ENCODE measurements at places on chromosomes 4 and X.

DNA sequence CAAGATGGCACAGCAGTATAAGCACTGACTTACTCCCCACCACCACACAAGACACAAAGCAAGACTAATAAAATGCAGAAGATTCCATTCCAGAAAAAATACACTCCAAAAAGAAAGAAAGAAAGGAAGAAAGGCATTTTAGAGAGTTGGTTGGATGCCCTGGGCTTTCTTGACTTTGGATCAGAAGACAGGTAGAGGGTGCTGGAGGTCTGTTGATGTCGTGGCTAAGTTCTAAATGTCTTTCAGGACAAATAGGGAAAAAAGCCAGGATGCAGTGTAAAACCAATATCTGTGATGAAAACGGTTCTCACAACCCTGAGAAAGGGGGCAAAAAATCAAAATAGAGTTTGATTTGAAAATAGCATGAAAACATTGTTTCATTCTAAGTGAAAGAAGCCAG is 555.2 kb upstream of the PRKX start:
- DNase-seq = no peak

GRCh38 chrX:68115371-68115770 is 317.9 kb downstream of the OPHN1 start:
- no peak for DNase-seq

DNA sequence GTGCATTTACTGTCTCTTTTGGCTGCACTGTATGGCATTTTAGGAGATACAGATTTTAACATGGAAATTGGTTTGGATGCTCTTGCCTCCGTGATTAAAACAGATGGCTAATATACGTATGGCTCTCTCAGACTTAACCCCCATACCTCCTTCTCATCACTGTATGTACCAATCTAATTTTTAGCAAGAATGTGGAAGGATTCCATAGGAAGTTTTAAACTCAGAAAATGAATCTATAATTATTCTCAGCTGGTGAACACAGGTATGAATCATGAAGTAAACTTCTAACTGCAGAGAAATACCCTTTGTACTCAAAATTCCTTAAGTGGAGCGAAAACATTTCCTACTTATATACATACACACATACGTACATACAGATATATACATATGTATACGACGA is 210.5 kb upstream of the NEIL3 start:
- DNase-seq = no peak

DNA sequence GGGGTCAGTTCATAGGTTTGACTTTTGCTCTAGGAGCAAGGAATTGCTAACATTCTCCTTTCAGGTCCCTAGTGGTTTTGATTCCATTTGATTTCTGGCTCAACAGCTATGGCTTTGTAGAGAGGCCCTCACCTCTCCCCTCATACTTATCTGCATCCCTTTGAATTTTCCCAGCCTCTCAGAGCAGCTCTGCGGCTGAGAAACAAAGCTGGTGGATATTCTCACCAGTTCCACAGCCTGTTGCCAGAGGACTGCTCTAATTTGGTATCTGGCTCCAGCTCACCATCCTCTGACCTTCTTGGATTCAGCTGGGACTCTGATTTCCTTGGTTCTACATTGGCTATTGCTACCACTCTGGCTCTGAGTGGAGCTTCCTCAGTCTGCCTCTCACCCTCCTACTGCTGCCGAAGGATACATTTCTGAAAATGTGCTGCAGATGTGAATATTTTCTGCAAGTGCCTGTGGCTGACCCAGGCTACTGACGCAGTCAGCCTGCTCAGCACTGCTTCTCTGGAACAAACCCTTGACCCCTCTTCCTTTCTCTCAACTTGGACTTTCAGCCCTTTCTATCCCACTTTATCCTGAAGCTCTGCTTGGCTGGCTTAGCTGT is 110.9 kb upstream of the ENPEP start:
- no peak for DNase-seq

DNA sequence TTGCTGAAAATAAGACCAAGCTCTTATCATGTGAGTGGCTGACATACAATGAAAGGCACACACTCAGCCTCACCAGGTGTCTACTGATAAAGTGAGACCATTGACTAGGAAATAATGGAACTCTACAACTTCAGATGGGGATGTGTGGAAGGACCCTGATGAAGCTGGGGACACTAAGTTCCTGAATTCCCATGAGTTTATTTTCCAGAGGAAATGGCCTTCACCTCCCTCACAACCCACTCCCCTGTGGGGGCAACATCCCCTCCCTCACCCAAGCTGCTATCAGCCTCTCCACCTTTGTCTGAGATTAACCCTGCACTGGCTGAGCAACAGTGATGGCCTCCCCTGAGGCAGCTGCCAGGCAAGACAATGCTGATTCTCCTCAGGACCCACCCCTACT is 55.2 kb upstream of the SMARCAD1 start:
- DNase-seq = no peak

DNA sequence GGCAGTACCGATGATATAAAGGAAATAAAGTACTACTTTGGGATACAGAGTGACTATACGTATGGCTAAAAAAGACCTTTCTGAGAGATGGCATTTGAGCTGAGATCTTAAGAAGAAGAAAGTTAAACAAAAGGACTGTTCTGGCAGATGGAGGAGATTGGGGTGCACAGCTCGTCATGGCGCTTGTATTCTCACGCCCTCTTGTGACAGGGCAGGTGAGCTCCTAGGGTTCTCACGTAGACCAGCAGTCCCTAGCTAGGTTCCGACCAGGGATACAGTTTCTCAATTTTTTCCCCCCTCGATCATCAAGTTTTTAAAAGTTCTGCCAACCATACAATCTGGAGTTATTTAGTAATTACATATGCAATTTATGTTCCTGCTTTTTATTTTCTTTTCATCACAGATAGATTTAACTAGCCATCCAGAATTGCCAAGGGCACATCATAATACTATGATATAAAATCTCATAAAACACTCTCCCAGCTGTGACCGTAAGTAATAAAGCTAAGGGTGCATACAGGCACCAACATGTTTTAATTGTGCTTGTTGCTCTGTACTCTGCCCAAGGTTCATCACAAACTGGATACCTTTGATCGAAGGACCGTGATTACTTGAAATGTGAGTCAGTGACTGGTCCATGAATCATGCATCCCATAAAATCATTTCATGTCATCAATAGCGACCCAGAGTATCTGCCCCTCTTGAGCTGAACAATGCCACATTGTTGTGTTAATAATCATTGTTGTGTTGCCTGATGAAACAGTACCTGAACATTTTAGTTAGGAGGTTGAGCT is 69.4 kb upstream of the ZNF518B start:
- DNase-seq = no peak

- no peak for DNase-seq
Measured at GRCh38 chr4:182876427-182876826, 40.8 kb downstream of the DCTD start.

DNA sequence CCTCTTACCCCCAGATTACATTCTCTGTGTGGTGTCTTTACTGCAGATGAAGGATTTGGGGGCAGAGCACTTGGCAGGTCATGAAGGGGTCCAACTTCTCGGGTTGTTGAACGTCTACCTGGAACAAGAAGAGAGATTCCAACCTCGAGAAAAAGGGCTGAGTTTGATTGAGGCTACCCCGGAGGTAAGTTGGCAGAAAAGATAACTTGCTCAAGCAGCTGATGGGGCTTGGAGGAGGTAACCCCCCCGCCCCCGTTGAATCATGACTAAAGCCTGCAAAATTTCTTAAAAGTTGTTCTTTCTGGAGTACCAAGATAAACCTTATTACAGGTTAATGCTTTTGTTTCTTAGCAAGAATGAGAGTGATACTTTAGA is 1.5 kb downstream of the CCNG2 start:
- DNase-seq = no peak

GRCh38 chr4:26964994-26965393 is 104.4 kb downstream of the STIM2 start:
- no peak for DNase-seq

DNA sequence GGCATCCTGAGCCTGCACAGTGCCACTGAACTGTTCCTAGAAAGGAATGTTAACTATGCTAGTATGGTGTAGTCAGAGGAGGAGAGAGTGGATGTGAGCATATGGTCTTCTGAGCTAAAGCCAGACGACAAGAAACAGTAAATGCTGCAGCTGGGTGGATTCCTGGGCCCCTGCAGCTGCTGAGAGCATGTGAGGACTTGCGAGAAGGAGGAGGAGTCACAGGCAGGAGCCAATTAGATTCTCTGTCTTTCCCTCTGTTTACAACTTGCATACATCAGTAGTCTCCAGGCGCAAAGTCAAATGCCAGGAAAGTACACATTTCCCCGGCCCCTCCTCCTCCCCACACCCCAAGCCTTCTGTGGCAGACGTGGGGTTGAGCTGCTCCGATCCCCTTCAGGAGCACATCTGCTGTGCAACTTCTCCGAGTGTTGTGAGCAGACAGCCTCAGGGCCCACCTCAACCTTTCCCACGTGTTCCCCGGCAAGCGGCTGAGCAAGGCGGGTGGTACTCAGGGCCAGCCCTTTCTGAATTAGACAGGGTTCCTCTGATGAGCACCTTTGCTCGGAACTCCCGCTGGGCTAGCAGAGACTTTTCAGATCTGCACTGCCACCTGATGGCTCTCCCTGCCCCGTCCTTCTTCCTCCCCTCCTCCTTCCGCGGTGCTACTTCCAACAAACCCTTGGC is 108.7 kb upstream of the ATP6AP2 start:
- peak; percentile 67 for DNase-seq

DNA sequence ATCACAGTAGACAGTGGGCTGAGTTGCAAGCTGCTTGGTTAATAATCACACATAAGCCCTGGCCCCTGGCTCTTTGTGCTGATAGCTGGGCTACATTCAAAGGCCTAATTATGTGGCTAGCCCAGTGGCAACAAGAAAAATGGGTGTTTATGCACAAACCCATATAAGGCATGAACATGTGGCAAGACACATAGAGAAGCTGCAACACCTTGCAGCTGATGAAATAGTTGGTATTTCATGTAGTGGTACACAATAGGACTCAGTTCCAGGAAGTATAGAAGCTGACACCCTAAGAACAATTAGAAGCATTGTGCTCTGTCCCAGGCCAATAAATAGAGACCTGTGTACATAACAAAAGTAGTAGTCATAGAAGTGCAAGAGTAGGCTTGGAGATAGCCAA is 14.6 kb upstream of the ZNF630 start:
- DNase-seq = no peak

GRCh38 chrX:153902385-153902784 is 2.1 kb upstream of the AVPR2 start:
- no peak for DNase-seq
